Ureter (tissue), 1 donor: ENCODE measurements at places on chromosomes 16 and 17. TPM values are rescaled to one million over a fixed set of nuclear protein-coding genes. Genes with fewer than 3 reads are reported as not detected.

GRCh38 chr16:12147681-12148080 lies 171.1 kb downstream of the SNX29 start:
- DNase-seq: no peak

DNA sequence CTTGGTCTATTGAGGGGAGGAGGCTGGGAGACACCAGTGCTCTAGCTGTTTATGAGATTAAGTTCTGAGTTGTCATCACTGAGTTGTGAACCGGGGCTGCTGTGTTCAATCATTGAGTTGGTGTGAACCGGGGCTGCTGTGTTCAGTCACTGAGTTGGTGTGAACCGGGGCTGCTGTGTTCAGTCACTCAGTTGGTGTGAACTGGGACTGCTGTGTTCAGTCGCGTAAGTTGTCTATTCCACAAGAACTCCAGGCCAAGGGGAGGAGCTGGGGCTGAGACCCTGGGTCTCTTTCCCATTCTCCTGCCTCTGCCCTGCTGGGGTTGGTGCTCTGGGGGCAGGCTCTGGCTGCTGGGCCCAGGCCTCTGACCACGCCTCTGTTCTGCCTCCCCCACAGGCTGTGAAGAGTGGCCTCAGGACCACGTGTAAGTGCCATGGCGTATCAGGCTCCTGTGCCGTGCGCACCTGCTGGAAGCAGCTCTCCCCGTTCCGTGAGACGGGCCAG lies 24.5 kb downstream of the WNT9B start:
- DNase-seq: no peak

DNA sequence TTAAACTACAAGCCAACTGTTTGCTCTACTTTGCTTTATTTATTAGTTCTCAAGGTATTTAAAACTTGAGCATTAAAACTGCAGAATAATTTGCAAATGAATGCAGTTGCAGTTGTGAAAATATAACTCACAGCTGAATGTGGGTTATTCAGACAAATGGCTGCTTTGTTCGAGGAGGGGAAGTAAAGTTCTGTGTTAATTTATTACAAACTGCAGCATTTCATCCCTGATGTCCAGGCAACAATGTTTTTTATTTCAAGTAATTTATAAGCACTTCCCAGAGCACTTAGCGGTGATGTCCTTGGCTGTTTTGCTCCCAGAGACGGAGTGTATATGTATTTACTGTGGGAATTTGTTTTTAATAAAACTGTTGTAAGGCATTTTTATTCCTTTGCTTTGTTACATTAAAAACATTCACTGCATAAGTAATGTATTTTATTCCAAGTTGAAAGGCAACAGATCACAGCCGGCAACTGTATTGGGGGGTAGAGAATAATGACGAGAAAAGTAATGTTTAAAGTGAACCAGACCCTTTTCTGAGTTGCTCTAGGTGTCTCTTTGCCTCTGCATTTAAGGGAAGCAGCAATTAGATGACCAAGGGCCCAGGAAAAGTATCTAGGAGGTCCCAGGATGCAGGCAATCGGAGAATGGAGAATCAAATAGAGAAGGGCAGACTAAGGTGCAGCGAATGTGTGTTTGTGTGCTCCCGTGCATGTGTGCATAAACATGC lies 291.2 kb upstream of the SALL1 start:
- DNase-seq: no peak

Gene NOD2
- total RNA-seq: 2.2 TPM

Gene CLCN7
- 77.5 TPM for total RNA-seq
